Left lung (tissue), 14 donors: ENCODE measurements at places on chromosomes 6 and 20. TPM values are rescaled to one million over a fixed set of nuclear protein-coding genes. Genes with fewer than 3 reads are reported as not detected.
A peak's percentile ranks its signal among the peaks of the same experiment; 100 is the strongest.

FOXC1 gene
- polyA plus RNA-seq = 0.90 TPM

FAM217A gene
- polyA plus RNA-seq = 3.1 TPM

SMOC2 gene
- 9.5 TPM for polyA plus RNA-seq

MAK gene
- polyA plus RNA-seq = 2.1 TPM

COX4I2 gene
- polyA plus RNA-seq = 21.5 TPM

PHACTR3 gene
- polyA plus RNA-seq = 3.8 TPM

GRCh38 chr6:110491644-110492317 is 15.4 kb upstream of the SLC22A16 start:
- no peak for DNase-seq

GRCh38 chr20:33211817-33212424 is 5.2 kb upstream of the BPIFA3 start:
- peak; percentile 46 for DNase-seq

DNA sequence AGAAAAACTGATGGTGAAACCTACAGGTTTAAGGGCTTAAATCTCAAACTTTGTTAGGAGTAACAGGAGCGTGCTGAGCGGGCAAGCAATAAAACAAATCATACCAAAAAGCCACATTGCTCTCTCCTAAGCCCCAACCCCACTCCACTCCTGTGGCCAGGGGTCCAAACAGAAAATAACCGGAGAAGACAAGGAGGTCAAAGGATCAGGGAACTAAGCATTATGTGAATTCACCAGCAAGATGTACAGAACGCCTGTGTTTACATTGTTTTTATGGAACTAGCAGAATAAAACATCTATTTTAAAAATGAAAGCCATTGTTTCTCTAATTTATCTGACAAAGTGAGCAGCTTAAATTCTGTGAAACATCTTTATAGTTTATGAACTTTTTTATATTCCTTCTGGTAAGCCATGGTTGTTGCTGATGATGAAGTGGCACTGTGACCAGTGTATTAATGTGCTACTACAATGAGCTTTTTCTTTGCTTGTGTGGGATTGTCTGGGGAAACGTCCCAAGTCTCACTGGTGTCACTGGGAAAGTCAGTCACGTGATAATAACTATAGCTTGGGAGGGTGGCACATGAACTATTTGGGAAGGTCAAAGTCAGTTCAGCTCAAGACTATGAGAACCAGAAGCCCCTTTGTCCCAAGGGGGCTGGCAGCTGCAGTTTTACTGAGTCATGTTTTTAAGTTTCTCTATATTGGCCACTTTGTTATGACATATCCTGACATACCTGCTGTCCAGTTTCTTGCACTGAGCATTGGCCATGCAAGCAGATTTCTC is 9.8 kb downstream of the FAM210B start:
- DNase-seq = no peak

DNA sequence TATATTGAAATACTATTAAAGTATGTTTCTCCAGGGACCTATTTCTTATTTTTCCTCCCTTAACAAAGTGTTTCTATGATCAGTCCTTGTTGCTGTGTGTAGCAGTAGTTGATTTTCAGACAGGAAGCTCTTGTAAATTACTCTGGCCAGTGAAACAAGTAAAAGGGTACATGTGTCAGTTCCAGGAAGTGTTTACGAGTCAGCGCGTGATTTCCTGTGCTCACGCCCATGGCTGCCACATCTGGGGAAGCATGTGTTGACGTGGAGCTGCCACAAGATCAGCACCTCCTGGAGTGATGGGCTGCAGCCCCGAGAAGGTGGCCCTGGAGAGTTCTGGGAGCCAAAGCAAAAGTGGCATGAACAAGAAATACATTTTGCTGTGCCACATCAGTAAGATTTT is 38.6 kb upstream of the GGTLC1 start:
- peak; percentile 74 for DNase-seq

GRCh38 chr6:168060521-168060931 is 18.5 kb downstream of the FRMD1 start:
- DNase-seq = no peak

DNA sequence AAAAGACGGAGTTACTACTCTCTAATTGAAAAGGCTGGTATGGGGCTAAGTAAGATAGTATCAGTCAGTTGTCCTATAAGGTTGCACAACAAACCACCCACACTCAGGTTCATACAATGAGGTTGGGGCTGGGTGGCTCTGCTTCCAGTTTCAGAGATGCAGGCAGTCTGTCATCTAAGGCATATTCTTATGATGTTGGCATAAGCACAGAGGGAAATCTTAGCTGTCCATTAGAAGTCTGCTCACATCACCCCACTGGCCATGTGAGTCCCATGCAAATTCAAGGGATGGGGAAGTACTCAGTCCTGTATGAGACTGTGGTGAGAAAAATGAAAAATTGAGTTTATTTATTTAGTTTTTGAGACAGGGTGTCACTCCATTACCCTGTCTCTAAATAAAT is 118.6 kb downstream of the LAMP5 start:
- no peak for DNase-seq

GRCh38 chr6:79631693-79632172 is 604 bp downstream of the SH3BGRL2 start:
- no peak for DNase-seq

DNA sequence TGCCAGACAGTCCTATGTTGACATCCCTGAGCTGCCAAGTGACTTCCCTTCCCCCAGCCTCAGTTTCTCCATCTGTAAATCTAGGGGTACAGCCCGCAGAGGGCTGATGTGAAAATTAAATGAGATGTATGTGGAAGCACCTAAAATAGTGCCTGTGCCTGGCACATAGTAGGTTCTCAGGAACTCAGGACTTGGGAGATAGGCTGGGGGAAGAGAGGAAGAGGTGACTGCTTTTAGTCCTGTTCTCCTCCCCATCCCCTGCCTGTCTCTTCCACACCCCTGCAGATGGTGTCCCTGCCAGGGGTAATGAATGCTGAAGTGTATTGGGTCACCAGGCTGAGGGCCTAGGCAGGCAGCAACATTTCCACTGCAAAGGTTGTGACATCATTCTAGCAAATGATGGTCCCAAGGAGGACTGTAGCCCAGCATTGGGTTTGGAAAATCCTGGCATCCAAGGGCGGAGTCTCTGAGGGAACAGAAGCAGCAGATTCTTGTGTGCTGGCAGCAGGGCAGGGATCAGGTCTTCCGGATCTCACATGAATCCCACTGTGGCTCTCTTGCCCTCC is 1.8 kb downstream of the SNPH start:
- DNase-seq = no peak

GRCh38 chr6:22896696-22897095 is 327.3 kb downstream of the HDGFL1 start:
- DNase-seq = no peak

DNA sequence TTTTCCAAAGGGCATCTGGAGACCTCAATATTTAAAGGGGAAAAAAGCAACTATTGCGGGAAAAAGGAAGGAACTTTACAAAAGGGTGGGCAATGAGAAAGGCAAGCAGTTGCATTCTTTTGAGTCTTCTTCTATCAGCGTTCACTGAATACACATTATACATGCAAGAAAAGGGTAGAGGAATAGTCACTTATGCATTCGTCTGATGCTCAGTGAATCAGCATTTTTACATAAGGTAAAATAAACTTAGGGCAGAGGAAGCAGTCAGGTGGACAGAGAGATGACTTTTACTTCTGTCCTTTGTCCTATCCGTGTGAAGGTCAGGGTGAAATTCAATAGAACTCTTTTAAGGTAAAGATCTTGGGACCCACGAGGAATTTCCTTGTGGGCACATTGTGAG is 49.3 kb downstream of the PRND start:
- DNase-seq = no peak

- peak; percentile 91 for DNase-seq
These were observed 29.6 kb downstream of the RAMACL start for GRCh38 chr6:166556863-166557322.

DNA sequence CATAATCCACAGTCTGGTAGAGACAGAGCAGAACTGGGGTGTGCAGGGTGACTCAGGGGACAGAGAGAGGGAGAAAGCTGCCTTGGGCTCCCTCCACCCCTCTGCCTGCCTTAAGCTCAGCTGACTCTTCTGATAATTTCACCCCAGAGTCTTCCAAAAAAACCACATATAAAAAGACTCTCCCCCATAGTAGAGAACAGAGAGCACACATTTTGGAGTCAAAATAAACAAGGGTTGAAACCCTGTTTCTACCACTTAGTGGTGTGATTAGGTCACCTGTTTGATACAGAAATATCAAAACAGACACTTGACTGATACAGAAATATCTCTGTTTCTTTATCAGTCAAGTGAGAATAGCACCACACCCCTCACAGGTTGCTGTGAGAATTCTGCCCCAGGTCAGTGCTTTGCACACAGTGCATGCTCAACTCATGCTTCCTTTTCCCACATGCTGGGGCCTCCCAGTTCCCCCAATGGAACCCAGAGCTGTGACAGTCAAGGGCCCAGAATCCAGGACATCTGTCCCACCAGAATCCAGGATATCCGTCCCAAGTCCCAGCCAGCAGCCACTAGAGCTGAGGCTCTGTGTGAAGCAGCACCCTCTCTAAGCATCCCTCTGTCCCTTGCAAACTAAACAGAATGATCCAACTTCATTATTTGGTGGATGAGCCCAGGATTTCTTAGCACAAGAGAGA is 1.2 kb downstream of the TREML2 start:
- no peak for DNase-seq
